ENCODE measurements at places on chromosomes 12 and 14.
A peak's percentile ranks its signal among the peaks of the same experiment; 100 is the strongest.

DNA sequence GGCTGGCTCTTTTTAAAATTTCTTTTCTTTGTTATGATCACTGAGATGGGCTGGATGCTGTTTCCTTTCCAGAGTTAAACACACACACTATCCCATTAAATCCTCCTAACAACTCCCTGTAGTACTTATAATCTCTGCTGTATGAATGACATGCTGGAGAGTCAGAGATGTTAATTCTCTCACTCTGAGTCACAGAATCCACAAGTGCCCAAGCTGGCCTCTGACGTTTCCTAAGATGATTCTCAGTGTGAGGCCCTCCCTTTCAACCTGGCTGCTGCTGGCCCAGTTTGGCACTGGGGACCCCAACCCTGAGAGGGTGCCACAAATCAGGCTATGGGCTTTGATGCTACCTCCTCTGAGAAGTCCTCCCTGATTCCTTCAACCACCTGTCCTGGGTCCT is 5.4 kb downstream of the NOS1 start:
- no peak for DNase-seq

- no peak for DNase-seq
These were observed 10.6 kb downstream of the CCDC88C start for GRCh38 chr14:91406982-91407381.

DNA sequence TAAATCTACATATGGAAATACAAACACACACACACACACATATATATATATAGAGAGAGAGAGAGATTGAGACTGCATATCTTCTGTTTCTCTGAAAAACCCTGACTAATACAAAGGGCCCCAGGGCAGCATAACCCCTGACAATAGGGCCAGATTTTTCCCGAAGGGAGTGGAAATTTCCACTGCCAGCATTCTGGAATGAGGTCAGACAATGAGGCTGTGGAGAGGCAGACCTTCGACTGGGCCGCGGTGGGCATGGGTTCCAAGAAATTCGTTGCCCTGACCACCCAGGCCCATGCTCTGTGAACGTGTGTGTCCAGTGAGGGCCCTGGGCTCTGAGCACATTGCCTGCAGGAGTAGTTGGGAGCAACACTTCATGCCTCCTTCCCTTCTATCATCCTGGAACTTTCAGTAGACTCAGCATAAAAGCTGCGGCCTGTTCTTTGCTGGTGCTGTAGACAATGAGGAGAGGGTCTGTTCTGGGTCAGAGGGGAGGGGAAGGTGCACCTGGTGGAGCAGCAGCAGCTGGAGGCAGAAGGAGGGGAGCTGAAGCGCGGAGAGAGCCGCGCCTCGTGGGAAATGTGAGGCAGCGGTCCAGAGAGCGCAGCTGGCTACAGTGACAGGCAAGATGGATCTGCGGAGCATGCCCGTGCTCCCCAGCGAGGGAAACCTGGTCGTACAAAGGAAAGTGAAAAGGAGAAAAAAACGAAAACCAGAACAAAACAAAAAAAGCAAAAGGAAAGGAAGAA is 25.6 kb upstream of the CCDC60 start:
- DNase-seq: no peak

GRCh38 chr14:91371990-91372375 is 45.6 kb downstream of the CCDC88C start:
- no peak for DNase-seq

GRCh38 chr12:26086936-26087335 is 37.9 kb downstream of the BHLHE41 start:
- no peak for DNase-seq

GRCh38 chr14:93330609-93331000 is 2.2 kb downstream of the BTBD7 start:
- DNase-seq: no peak

GRCh38 chr14:83847102-83847501 is 1682.8 kb upstream of the FLRT2 start:
- peak; percentile 6 for DNase-seq

GRCh38 chr14:23566112-23566777 is 1.3 kb downstream of the AP1G2 start:
- DNase-seq: no peak

Data from SK-N-SH (cell line).